ENCODE measurements at places on chromosomes 1 and 21.
A peak's percentile ranks its signal among the peaks of the same experiment; 100 is the strongest.

DNA sequence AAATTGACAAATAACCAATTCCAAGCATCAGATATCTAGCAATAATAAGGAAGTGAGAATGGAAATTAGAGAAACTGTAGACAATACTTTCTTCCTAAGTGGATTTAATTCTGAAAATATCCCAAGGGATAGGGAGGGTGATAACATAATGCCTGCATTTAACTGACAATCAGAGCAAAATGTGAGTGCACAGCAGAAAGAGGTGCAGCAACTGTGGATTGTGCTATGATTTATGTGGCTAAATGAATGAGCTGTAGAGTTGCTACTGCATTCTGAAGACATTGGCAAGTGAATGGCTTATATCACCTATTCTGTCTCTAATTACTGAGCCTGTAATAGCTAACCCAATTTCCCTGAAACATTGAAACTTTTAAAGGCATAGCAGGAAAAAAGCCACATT, 39.0 kb downstream of the OLFM3 start:
- no peak for DNase-seq

DNA sequence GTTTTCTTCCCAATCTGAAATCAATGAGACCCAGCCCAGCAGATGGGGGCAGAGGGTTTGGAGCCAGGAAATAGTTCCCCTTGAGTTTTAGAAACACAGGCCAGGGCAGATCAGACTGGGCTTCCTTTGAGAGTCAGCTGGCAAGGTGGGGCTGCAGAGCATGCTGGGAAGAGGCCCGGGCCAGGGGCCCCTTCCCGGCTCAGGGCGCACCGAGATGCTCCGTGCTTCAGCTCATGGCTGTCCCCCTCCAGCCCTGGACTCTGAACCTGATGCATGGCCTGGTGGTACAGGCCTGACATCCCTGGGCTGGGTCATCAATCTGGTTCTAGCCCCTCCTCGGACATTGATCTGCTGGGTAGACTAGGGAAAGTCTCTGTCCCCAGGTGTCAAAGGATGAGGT, 65.1 kb upstream of the RUNX3 start:
- no peak for DNase-seq

- no peak for DNase-seq
These were observed 124.5 kb downstream of the ZNF648 start for GRCh38 chr1:181936768-181937581.

DNA sequence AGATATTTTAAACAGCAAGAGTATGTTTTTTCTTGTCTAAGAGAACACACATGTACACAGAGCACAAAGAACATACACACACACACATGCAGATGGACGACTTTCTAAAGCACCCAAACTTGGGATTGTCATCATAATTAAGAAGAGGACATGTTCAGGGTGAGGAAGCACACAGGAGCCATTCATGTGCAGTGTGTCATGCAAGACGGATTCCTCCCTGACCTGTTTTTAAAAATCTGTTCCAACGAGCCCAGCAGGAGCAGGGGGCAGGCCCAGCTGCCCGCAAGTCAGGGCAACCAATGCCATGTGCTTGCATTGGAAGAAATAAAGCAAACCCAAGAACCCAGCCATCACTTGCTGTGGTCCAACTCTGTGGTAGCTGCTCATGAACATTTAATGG, 167.3 kb upstream of the ZNF644 start:
- DNase-seq: no peak

DNA sequence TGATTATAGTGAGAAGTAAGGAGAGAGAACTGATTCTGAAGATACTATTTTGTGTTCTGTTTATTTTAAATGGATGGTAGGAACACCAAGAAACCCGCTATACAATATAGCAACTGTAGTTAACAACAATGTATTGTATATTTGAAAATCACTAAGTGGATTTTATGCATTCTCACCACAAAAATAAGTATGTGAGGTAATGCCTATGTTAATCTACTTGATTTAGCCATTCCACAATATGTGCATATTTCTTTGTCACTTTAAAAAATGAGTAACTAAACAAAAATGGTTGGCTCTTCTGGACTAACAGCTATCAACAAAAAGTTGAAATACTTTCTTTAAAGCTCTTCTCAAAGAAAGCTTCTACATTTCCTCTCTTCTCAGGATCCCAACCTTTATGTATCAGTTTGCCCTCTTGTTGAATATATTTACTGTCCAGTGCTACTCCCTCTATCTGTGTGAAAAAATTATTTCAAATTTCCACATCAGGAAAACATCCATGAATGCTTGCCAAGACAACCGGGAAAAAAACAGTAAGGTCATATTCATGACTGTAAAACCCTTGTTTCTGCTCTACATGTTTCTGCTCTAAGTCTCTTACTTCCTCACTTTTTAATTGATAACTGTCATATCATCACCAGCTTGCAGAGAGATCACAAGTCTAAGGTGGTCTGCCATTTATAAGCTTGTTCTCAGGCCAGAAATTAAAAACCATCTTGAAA, 27.0 kb downstream of the CLCA4 start:
- no peak for DNase-seq

DNA sequence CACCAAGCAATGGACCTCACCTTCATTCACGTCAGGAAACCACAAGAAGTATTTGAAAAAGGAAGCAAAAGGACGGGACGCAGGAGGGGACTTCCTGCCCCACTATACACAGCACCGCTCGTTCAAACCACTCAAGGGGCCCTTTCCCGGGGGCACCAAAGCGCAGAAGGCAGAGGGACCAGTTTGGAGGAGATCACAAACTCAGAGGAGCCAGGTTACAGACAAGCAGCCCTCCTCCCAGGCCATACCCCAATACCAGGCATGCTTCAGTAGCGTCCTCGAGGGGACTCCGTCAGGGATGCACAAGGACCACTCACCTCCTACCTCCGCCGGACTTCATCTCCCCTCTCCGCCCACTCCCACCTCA, 685 bp downstream of the CRTC2 start:
- no peak for DNase-seq

- no peak for DNase-seq
These were observed 420.9 kb upstream of the CAMK1G start for GRCh38 chr1:209162651-209163050.

GRCh38 chr1:228356897-228357680, 49.5 kb downstream of the TRIM11 start:
- DNase-seq: no peak

DNA sequence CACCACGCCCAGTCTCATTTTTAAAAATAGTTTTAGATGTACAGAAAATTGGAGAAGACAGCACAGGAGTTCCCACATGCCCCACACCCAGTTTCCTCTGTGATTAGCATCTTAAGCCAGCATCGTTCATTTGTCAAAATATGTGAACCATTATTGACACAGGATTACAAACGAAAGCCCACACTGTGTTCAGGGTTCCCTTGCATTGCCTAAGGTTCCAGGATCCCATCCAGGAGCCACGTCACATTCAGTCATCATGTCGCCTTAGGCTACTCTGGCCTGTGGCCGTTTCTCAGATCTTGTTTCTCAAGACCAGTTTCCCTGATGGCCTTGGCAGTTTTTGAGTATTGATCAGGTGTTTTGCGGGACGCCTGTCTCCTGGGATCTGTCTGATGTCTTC, 34.7 kb upstream of the TNFRSF1B start:
- no peak for DNase-seq

- DNase-seq: no peak
These were observed 45.7 kb upstream of the PRDX6 start for GRCh38 chr1:173431304-173432045.

GRCh38 chr1:37868466-37868865, 9.1 kb upstream of the MTF1 start:
- no peak for DNase-seq

- DNase-seq: no peak
These were observed 10.7 kb downstream of the FOXO6 start for GRCh38 chr1:41371630-41372599.

GRCh38 chr1:173914366-173914871, 2.7 kb downstream of the SERPINC1 start:
- DNase-seq: no peak

- peak; percentile 97 for DNase-seq
These were observed at the start of gene RAB13 for GRCh38 chr1:153985941-153986761. RAB13 (minus strand) TSS chr1:153986339; CDS start chr1:153986236, 103 bp downstream.

DNA sequence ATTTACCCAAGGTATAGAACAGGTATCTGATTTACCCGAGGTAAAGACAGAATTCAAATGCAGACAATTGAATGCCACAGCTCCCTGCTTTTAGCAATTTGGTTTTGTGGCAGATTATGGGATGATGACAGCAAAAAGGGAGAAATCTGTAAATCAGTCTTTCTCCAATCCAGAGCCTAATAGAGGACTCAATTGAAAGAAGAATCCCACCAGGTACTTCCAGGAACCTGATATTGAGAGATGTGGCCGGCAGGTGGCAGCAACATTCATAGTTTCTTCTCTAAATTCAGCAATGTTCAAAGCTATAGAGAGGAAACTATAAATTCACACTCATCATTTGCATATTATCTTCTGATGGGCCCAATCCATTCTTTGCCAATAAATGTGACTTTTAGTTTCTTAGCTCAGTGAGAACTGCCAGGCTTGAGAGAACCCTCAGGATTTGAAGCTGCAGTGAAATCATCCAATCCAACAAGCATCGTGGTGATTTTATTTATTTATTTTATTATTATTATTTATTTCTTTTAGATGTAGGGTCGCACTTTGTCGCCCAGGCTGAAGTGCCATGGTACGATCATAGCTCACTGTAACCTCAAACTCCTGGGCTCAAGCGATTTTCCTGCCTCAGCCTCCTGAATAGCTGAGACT, 9.8 kb upstream of the PHACTR4 start:
- no peak for DNase-seq

DNA sequence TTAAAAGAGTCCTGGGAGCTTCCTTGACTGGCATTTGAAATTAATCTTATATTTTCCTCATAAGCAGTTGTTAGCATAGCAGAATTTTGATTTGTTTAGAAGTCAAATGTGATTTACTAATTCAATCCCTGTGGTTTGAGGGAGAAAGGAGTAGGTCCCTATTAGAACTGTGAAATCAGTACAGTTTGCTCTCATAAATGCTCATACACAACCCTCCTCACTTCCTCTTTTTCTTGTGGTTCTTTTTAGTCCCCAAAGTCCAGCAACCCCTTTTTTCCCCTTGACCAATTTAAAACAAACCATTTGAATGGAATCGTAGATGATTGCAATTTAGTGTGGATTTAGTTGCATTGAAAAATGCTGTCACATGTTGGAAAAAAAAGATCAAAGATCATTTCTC, 9.2 kb upstream of the IFI44 start:
- no peak for DNase-seq

- no peak for DNase-seq
These were observed 4.6 kb downstream of the DMAP1 start for GRCh38 chr1:44217809-44218410.

DNA sequence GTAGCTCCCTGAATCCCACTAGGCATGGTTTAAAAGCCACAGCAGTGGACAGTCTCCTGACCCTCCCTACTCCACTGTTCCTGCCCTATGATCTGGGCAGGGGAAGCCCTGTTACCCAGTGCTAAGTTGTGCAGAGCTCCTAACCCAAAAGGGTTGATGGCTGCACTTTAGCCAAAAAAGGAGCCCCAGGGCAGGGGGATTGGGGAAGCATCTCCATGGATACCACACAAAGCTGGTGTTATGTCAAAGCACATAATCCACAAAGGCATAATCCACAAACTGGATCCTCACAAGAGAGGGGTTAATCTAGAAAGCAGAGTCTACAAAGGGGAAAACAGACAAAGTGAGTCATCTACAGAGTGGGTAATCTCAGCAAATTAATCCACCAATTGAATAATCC, 5.7 kb downstream of the RSPO1 start:
- DNase-seq: no peak

- DNase-seq: no peak
These were observed 64.0 kb downstream of the DDX20 start for GRCh38 chr1:111819566-111820263.

GRCh38 chr1:6483017-6483760, 8.3 kb downstream of the PLEKHG5 start:
- DNase-seq: no peak

DNA sequence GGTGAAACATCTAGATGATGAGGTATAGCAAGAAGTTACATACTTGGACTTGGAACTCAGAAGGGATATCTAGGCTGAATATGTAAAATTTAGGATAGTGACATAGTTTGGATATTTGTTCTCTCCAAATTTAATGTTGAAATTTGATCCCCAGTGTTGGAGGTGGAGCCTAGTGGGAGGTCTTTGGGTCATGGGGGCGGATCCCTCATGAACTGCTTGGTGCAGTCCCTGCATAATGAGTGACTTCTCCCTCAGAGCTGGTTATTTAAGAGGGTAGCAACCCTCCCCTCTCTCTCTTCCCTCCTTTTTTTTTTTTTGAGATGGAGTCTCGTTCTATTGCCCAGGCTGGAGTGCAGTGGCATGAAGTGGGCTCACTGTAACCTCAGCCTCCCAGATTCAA, 15.5 kb downstream of the ST3GAL3 start:
- DNase-seq: no peak

DNA sequence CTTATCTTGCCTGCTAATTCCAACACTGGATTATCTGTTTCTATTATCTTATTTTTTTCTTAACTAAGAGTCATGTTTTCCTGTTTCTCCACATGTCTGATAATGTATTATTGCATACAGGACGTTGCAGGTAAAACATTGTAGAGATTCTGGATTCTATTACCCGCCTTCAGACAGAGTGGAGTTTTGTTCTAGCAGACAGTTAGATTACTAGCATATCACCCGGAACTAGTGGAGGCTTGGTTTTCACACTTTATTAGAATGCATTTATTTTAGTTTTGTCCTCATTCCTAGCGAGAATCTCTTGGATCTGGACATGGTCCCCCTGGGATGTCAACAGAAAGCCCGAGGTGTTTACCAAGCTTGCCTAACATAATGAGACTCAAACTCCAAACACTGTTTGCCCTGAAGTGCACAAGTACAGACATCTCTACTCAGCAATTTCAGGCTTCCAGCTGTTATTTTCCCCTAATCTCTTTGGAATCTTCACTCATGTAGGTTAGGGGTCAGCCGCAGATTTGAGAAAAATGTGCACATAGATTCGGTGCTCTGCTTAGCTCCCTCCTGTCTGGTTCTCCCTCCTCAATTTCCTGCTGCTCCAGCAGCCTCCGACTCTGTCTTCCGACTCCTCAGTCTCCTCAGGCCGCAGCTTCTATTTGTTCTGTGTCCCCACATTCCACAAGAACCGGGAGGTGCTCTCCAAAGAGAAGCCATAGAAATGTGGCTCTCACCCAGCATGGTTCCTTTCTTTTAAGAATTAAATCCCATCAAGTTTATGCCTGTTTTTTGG, 36.8 kb upstream of the PTPRF start:
- DNase-seq: no peak

DNA sequence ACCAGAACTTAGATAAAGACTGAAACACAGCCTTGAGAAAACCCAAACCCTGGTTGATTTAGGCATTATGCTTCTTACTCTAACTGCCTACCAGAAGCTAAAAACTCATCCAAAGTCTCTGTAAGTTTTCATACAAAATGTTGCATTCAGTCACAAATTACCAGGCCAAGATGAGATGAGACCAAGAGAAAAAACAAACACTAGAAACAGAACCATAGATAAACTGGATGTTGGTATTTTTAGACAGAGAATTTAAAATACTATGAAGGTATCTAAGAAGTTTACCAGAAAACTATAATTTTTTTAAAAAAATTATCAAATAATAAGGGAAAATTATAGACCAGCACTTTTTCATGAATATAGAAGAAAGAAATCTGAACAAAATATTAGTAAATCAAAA, 180.5 kb downstream of the VPS13D start:
- no peak for DNase-seq

- DNase-seq: no peak
These were observed 235.2 kb downstream of the RPS6KC1 start for GRCh38 chr1:213286235-213286634.

Data from vagina (tissue), 2 donors.